ENCODE measurements at places on chromosomes 5 and 9.

- DNase-seq, result no peak
Observed at GRCh38 chr9:78707080-78707479, 410.2 kb downstream of the PSAT1 start.

- no peak for DNase-seq
Observed at GRCh38 chr5:139273322-139273571, 20.3 kb upstream of the MATR3 start.

GRCh38 chr9:108182950-108183381 is 672.8 kb downstream of the ACTL7B start:
- no peak for DNase-seq

GRCh38 chr5:61402970-61403900 is 71.2 kb downstream of the ZSWIM6 start:
- no peak for DNase-seq

DNA sequence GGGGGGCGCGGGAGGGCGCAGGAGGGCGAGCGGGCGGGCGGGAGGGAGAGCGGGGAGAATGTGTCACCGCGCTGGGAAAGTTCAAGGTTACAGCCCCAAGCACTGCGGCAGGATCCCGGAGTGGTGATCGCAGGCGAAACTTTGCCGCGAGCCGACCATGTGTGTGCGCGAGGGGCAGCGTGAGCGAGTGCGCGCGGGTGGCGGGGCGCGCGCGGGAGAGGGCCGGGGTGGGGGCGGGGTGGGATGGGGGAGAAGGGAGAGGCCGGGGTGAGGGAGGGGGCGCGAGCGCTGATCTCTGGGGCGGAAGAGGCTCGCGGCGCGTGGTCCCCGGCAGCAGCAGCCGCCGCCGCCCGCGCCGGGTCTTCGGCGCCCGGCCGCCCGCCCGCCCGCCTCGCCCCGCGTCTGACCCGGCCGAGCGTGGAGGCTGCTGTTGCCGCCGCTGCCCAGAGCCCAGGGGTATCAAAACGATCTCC is at the start of gene NFIB:
NFIB (minus strand) TSS at position 191 of the 473 bp plus-strand sequence. CDS start 630 bp downstream, outside the sequence.
- DNase-seq, result no peak

DNA sequence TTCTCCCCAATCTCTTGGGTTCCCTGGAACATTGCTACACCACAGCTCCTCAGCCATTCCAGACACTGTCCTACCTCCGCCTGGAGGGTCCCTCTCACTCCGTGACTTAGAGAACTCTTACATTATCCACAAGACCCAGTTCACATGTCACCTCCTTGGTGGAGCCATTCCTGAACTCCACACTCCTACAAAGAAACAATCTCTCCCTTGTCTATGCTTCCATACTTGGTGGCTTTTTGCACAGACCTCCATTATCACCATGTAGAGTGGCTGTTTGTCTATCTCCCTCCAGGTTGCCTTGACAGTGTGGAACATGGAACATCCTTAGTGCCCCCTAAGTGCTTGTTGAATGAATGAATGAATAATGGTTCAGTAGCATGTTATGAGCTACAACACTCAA is 105.9 kb downstream of the PAX5 start:
- DNase-seq, result no peak

DNA sequence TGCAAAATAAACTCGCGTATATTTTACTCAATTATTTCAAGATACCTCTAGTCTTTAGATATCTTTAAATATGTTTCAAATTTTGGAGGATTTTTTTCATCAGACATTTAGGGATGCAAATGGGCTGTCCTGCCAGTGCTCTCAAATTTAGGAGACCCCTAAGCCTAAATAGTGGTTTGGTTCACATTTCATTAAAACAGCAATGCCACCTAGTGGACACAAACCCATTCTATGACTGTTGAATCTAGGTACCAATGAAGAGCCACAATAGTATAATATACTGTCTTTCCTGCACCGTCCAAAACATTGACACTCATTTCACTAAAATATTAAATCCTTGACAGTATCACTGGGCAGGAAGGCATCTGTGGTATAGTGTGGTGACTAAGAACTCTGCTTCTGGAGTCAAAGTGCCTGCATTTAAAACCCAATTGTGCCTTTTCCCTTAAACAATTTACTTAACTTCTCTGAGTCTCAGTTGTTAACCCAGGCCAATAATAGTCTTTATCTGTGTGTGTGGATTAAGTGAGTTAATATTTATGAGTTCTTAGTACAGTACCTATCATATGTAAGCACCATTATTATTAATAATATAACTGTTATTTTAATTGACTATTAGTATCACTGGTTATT is 148.0 kb downstream of the RORB start:
- no peak for DNase-seq

GRCh38 chr9:109817846-109818472 is 38.0 kb downstream of the PALM2AKAP2 start:
- no peak for DNase-seq

DNA sequence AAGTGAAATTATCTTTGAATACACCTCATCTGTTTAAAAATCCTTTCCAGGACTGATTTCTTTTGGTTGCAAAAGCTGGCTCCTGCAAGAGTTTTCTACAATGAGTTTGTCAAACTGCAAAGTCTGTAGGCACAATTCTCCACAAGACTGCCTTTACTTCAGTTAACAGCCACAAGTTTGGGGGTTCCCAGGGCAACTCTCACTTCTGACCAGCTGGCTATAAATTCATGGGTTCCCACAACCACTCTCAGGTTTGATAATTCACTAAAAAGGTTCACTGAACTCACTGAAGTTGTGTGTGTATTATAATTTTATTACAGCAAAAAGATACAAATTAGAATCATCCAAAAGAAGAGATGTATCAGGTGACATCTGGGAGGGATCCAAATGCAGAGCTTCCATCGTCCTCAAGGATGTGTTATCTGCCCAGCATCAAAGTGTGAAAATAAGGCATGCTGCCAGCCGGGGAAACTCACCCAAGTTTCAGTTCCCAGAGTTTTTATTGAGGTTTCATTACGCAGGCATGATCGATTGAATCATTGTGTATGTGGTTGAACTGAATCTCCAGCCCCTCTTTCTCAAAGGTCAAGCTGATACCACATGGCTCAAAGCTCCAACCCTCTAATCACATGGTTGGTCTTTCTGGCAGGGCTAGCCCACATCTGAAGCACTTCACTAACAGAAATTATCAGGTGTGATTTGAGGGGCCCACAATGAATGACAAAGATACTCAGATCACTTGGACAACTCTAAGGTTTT is 19.0 kb upstream of the PSIP1 start:
- no peak for DNase-seq

DNA sequence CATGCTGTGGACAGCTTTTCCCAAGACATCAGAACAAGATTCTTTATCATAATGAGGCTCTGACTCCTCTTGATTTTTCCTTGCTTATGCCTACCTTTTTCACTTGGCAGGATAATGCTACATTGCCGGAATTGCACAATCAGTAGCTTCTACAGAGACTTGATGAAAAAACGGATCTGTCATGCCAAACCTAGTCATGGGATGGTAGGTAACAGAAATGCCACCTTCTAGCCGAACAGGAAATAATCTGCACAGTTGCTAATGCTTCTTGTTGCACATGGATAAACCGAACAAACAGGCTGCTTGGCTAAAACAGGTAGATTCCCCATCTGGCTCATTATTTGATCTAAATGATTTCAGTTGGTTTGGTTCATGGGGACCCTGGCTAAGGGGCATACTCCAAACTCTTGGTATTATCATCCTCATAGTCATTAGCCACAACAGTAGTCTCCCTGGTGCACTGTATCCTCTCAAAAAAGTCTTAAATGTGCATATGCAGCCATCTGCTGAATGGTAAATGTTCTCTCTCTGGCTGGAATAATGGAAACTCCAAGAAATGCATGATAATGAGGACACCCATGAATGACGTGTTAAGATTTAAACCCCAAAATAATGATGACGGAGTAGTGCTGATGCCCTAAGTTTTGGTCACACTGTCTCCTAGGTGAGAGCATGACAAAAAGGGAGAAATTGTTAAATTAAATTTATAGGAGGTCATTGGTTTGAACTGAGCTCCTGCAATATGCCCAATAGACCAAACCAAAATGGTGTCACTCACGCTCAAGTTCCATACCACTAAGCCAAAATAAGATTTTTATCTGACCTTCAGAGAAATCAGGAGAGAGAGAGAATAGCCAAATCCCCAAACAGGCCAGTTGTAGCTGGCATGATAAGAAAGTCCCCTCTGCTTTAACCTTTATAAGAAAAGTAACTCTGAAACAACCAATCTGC is 47.0 kb downstream of the RAPGEF1 start:
- DNase-seq, result no peak

DNA sequence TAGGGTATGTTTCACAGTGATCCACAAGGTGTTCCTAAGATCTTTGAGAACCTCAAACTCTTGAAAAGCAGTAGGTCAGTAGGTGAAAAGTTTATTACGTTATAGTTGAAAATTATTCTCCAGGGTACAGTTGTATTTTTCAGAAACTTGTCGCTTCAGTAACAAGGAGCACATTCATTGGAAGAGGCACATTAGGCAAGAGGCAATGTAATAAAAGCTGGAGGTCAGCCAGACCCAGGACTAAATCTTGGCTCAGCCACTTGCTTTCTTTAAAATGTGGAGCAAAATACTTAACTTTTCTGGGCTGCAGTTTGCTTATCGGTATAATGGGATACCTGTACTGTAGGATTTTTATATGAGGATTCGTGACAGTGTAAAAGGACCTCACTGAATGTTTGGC is 45.6 kb downstream of the TLE4 start:
- no peak for DNase-seq

- no peak for DNase-seq
Observed at GRCh38 chr9:133930682-133931485, 61.2 kb downstream of the VAV2 start.

DNA sequence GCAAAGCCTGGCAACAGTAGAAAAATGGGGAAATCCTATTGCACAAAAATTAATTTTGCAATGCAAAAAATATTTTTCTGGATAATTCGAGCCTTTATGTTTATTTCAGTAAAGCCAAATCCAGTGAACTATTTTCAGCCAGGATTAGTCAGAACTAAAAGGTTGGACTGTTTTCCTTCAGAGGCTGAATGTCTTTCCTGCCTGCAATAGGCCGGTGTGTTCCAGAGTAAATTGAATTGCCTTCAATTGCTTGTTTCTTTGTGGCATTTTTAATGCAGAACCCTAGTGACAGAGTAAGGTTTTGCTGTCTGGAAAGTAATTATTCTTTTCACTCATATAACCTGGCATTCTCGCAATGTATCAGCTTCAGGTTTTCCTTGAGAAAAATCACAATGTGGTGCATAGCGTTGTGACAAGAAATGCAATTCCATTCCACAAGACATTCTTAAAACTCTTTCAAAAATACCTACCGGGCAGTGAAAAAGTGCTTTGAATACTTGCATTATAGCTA is 183.7 kb downstream of the GLIS3 start:
- DNase-seq, result no peak

- DNase-seq, result no peak
Observed at GRCh38 chr9:86788456-86788855, 158.8 kb downstream of the GAS1 start.

DNA sequence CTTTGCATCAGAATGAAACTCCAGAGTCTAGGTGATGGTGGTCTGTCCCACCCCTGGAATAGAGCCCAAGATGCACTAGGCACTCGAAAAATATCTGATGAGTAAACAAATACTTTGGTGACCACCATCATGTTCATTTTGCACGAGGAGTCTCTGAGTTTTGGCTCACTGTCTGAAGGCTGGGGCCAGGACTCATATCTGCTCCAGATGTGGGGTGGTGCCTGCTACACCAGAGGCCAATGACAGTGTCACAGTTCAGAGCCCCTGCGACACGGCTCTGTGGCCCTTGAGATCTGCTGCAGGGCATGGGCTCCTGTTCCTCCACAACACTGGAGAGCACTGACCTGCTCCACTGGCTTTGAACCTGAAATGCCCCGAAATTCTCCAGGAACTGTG is 164.6 kb downstream of the ROR2 start:
- DNase-seq, result no peak

GRCh38 chr9:127518091-127518856 is 67.0 kb downstream of the LRSAM1 start:
- DNase-seq, result no peak

DNA sequence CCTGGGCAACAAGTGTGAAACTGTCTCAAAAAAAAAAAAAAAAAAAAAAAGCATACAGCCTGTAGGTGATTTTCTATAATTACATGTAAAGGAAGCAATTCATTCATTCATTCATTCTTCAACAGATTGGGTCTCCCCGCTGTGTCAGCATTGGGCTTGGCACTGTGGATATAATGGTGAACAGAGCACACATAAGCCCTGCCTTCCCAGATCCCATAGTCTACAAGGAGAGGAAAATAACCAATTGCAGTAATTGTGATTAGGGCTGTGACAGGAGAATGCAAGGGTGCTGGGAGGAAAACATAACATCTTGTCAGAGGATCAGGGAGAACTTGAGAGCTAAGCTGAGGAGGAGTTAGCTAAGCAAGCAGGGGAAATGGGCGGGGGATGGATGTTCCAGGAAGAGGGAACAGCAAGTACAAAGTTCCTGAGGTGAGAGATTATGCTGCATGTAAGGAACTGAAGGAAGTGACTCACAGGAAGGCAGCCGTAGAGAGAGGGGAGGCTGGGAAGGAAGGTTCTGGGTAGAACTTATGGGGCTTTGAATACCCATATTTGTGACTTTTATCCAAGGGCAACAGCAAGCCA is 24.0 kb upstream of the KLF9 start:
- no peak for DNase-seq

DNA sequence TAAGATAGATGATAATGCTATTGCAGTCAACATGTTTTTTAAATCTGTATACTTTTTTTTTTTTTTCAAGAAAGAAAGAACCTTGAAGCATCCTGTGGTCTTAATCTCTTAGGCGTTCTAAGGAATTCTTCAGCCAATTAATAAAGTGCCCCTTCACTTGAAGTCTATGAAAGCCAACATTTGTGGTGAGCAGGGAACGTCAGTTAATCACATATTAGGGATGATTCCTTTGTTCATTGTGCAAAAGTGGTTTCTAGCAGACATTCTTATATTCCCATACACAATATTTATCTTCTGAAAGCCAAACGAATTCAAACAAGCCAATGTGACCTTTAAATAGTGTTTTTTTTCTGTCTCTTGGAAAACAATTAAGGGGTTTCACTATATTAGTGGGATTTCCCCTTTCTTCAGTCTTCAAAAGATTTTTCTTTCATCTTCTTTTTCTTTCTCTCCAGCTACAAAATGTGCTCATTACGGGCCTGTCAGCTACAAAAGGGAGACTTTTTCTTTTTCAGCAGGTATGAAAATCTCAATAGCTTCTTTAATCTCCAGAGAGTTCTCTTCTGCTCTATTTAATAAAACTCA is 40.1 kb downstream of the TMEM167A start:
- DNase-seq, result no peak

GRCh38 chr9:128505414-128505765 is 871 bp downstream of the GLE1 start:
- no peak for DNase-seq

DNA sequence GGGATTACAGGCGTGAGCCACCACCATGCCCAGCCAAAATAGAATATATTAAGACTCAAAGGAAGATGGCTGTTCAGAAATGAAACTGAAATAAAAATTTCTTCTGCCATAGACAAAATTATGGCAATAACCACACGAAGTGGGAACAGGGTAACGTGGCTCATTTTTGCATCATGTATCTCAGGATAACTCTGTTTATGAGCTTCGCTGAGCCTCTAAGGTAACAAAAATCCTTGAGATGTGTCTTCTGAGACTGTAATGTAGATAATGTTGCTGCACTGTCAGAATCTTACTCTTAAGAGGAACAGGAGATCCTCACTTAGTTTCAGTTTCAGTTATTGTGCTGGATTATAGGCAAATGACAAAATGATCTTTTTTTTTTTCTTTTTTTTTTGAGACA is 153.8 kb downstream of the GOLPH3 start:
- DNase-seq, result no peak

All from cortex of kidney (tissue), 1 donor.